ENCODE measurements at places on chromosomes 5 and 9.

GRCh38 chr9:106639873-106640568 lies 222.9 kb upstream of the ZNF462 start:
- no peak for DNase-seq

DNA sequence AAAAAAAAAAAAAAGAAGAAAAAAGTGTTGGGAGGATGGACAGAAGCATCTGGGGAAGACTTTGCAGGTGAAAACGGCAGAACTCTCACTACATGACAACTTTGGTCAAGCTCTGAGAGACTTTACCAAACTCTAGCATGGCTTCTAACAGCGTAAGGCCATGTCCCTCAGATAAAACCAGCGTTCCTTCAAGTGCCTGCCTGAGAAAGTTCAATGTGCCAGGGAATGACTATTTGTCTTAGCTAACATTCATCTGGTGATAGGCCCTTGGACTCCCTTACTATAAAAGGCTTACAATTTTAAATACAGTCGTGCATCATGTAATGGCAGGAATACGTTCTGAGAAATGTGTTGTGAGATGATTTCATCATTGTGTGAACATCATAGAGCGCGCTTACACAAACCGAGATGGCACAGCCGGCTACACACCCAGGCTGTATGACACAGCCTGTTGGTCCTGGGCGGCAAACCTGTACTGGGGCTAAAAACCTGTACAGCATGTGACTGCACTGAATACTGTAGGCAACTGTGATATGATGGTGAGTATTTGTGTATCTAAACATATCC lies 14.9 kb upstream of the ZFP62 start:
- no peak for DNase-seq

DNA sequence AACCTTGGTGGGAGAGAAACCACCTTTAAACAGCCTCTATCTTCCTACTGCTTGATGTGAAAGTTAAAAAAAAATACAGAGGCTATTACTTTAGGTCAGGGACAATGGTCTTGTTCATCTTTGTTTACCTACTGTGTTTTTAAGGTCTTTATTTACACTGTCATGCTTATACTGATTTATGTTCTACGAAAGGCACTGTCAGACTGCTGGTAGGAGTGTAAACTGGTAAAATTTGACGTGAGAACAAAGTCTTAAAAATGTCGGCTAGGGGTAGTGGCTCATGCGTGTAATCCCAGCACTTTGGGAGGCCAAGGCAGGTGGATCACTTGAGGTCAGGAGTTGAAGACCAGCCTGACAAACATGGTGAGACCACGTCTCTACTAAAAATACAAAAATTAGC lies 42.1 kb upstream of the ELOVL7 start:
- DNase-seq = no peak

GRCh38 chr5:75381456-75381855 lies 44.4 kb downstream of the HMGCR start:
- DNase-seq = no peak

- DNase-seq = no peak
Observed at GRCh38 chr5:134873494-134873893, 677 bp upstream of the TXNDC15 start.

- no peak for DNase-seq
Observed at GRCh38 chr5:58922461-58923171, 339.7 kb downstream of the RAB3C start.

DNA sequence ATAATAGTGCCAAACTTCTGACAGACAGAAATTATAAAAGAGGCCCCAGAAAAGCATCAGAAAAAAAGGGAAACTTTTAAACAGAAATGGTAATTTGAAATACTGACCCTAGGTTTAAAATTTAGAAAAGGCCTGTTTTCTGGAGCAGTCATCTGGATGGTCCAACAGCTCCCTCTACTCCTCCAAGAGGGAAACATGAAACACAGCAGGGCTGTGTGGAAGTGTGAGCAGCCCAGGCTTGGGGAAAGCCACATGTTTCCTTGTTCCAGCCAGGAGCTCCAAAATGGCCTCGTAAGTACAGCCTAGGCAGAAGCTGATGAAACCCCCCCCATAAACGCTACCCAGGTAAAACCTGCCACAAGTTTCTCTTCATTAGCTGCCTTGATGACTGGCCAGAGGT lies 499.3 kb upstream of the ADAMTS16 start:
- DNase-seq = no peak

DNA sequence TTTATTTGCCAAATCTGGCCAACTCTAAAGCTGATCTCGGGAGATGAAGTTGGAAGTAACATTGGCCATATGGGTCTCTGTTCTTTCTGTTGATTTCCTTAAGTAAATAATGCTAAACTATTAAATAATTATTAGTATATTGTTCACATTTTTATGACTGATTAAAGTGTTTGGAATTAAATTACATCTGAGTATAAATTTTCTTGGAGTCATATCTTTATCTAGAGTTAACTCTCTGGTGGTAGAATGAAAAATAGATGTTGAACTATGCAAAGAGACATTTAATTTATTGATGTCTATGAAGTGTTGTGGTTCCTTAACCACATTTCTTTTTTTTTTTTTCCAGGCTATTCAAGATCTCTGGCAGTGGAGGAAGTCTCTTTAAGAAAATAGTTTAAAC lies 9.3 kb upstream of the FGF18 start:
- DNase-seq = no peak

GRCh38 chr5:68329554-68330255 lies 114.1 kb downstream of the PIK3R1 start:
- no peak for DNase-seq

GRCh38 chr5:90845723-90846554 lies 287.3 kb downstream of the ADGRV1 start:
- no peak for DNase-seq

- no peak for DNase-seq
Observed at GRCh38 chr9:120846251-120846889, 3.6 kb upstream of the PSMD5 start.

DNA sequence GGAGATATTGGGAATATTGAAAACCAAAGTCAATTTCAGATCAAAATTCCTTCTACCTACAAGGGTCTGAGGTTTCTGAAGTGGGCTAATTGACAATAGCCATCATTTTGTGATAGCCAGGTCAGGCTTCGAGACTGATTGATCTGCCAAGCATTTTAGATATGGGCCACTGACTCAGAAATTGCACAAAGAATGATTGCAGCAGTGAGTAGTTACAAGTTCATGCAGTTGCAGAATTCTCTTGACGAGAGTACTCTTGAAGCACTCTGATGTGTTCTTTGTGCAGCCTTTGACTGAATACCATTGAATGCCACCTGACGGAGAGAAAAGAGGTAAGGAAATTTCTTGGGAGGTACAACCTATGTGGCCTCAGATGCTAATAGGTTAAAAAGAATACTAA lies 8.3 kb downstream of the C9orf57 start:
- no peak for DNase-seq

DNA sequence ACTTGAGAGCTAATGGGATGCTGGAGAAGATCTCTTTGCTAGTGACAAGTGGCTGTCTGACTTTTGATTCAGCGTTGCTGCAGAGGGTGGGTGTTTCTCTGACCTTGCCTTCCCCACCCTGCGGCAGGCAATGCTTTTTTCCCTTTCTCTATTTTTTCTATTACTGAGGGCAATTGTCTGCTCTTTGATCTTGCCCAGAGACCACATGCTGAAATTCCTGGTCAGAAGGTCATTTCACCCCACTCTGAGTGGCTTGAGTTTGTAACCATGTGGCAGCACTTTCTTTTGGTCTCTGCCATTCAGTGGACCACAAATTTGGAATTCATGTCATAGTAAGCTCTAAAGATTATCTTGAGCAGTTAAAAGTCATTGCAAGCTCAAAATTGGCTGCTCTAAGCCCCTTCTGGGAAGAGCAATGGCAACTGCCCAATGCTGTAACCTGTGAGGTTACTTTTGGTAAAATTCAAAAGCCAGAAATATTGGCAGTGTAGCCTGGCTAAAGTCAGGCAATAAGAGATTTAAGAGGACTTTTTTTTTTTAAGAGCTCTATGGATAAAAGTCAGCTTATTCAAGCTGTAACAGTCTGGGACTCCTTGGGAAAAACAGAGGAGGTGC lies 30.4 kb upstream of the MTMR12 start:
- no peak for DNase-seq

DNA sequence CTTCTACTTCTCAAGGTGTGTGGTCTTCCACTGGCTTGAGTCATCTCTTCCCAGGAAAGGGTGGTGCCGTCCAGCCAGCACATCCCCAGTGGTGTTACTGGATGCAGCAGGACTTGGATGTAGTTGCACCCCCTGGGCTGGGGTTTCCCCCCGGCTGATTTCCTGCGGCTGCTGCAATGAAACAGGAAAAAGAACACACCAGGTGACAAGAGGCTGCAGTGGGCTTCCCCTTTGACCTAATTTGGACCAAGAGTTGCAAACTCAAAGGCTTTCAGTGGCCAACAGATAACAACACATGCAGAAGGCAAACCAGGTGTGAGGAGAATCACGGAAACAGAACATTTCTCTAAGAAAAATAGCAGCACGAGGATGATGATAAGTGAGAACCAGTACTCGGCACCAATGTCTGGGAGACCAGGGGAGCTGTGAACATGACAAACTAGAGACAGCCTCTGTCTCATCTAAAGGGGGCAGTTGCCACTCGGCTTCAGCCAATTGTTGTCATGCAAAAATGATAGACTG lies 83.7 kb downstream of the PDE6A start:
- DNase-seq = no peak

- DNase-seq = no peak
Observed at GRCh38 chr9:122053064-122053463, 40.0 kb downstream of the TTLL11 start.
